Muscle of leg (tissue), 16 donors: ENCODE measurements at places on chromosomes 2 and 18. TPM values are rescaled to one million over a fixed set of nuclear protein-coding genes. Genes with fewer than 3 reads are reported as not detected.

THUMPD2 gene
- polyA plus RNA-seq, result 17.9 TPM

AQP4 gene
- 0.15 TPM for polyA plus RNA-seq

MAPK4 gene
- 9.6 TPM for polyA plus RNA-seq

PLCL1 gene
- 11.0 TPM for polyA plus RNA-seq

MBOAT2 gene
- 85.5 TPM for polyA plus RNA-seq

ESPNL gene
- 0.97 TPM for polyA plus RNA-seq

SERPINB2 gene
- 1.2 TPM for polyA plus RNA-seq

CFC1 gene
- not detected for polyA plus RNA-seq

DNA sequence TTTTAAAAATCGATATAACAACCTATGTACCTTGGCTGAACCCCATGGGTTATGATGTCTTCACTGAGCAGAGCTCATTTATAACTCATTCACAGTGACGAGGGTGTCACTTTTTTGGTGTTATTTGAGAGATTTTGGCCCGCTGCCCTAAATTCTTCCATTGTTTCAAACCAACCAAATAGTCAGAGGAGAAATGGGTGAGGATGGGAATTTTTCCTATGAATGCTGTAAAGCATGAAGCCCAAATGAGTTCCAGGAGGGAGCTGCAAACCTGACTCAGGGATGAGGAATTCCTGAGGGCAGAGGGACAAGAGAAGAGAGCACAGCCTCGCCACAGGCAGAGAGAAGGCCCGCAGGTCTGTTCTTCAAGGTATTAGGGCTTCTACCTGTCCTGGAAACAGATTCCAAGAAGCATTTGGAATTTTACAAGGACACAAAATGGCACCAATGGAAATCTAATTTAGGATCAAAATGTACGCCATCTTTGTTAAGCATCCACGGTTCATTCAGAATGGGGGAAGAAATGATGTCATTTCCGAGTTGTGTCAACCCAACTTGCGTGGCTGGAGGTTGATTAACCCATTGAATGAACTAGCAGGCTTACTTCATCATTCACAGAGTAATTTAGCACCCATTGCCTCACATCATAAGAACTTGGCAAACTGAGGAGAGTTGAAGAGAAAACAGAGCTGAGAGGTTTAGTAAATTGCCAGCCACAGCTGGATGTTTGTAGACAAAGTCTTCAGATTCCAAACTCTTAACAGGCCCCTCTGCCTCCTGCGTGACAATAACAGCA is 133.5 kb downstream of the LAMA3 start:
- no peaks in the 10 kb centered on the region for H3K27me3 ChIP-seq
- H3K4me3 ChIP-seq, result no peak overlapping the region
- no peaks in the 10 kb centered on the region for H3K4me1 ChIP-seq
- no peak overlapping the region for H3K27ac ChIP-seq
- H3K36me3 ChIP-seq, result no peaks in the 10 kb centered on the region
- no peak for DNase-seq

DNA sequence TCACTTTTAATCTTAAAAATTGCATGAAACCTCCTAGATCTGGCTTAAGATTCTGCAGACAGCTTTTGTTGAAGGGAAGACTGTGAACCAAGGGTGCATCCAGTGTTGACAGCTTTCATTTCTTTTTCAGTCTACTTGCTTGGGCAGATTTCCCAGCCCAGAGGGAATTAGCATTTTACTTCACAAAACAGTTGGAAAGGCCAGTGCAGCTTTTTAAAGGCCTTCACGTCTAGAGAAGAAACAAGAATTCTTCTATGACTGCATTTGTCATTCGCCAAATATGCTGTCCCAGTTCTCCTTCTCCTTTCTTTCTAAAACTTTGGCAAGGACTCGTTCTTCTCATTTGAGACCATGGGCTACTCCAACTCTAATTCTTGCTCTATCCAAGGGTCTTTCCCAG is 17.4 kb downstream of the NTSR2 start:
- no peak overlapping the region for H3K27ac ChIP-seq
- no peaks in the 10 kb centered on the region for H3K4me1 ChIP-seq
- H3K36me3 ChIP-seq, result no peaks in the 10 kb centered on the region
- no peaks in the 10 kb centered on the region for H3K27me3 ChIP-seq

DNA sequence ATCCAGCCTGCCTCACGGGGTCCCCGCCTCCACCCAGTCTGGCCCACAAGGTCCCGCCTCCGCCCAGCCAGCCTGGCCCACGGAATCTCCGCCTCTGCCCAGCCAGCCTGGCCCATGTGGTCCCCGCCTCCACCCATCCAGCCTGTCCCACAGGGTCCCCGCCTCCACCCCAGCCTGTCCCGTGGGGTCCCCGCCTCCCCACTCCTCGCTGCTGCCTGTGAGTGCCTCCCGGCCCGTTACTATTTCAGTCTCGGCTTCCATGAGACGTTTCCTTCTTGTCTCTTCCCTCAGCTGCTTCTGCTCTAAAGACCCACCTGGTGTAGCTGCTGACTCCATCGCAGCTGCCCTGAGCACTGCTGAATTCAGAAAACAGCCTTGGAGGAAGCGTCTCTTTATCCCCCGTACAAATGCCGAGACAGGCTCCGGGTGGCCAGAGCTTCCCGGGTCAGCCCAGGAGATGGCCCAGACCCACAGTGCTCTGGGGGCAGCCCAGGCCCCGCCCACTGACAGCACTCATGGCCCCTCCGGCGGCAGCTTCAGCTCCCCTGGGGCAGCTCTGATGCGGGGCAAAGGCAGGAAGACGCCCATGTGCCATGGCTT is 69.8 kb downstream of the NFATC1 start:
- H3K27me3 ChIP-seq, result no peaks in the 10 kb centered on the region
- H3K4me1 ChIP-seq, result peaks cover 32% of the 10 kb centered on the region
- H3K4me3 ChIP-seq, result no peak overlapping the region
- H3K27ac ChIP-seq, result peak overlapping the region; percentile 77
- H3K36me3 ChIP-seq, result peaks cover 40% of the 10 kb centered on the region
- peak; percentile 74 for DNase-seq

- H3K36me3 ChIP-seq, result no peaks in the 10 kb centered on the region
- H3K27me3 ChIP-seq, result no peaks in the 10 kb centered on the region
- H3K4me3 ChIP-seq, result no peak overlapping the region
- peaks cover 2% of the 10 kb centered on the region for H3K4me1 ChIP-seq
These were observed 14.7 kb downstream of the LINC00305 start for GRCh38 chr18:64134044-64134747.

GRCh38 chr2:129927696-129928095 is 51.8 kb upstream of the RAB6C start:
- H3K4me1 ChIP-seq, result peaks cover 29% of the 10 kb centered on the region
- no peak overlapping the region for H3K4me3 ChIP-seq
- peaks cover 12% of the 10 kb centered on the region for H3K27me3 ChIP-seq
- no peaks in the 10 kb centered on the region for H3K36me3 ChIP-seq
- H3K27ac ChIP-seq, result no peak overlapping the region
- no peak for DNase-seq

GRCh38 chr2:206958261-206958660 is 18.9 kb downstream of the CPO start:
- peaks cover 3% of the 10 kb centered on the region for H3K4me1 ChIP-seq
- H3K4me3 ChIP-seq, result no peak overlapping the region
- H3K36me3 ChIP-seq, result no peaks in the 10 kb centered on the region

DNA sequence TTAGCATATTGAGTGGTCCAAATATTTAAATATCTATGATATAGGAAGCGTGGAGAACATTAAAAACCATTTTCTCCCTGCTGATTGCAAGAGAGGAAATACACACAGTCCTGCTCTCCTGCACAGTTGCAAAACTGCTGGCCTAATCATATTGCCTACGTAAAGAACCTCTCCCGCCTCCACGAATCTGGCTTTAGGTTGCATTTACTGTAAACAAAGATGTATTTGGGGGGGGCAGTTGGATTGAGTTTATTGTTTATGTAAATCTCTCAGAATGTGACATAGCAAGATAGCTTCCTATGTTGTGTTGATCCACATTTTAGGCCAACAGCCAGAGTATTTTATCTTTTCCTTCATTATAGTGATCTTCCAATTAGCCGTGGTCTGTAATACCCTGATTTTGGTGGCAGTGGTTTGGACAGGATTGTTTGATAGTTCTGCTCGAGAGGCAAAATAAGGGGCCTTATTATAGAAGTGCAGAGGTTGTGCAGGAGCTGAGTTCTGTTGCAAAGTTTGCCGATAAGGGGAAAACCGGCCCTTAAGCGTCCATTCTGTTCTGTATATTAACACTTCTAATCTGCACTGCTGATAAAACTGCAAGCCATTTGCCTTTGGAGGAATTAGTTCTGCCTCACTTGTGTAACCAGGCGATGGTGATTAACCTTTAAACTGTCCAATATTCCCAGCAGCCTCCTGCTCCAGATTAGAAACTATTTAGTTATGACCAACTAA is 101.6 kb upstream of the SIX3 start:
- H3K4me3 ChIP-seq, result no peak overlapping the region
- no peaks in the 10 kb centered on the region for H3K36me3 ChIP-seq
- peaks cover 7% of the 10 kb centered on the region for H3K27me3 ChIP-seq
- no peak for DNase-seq
- no peaks in the 10 kb centered on the region for H3K4me1 ChIP-seq

DNA sequence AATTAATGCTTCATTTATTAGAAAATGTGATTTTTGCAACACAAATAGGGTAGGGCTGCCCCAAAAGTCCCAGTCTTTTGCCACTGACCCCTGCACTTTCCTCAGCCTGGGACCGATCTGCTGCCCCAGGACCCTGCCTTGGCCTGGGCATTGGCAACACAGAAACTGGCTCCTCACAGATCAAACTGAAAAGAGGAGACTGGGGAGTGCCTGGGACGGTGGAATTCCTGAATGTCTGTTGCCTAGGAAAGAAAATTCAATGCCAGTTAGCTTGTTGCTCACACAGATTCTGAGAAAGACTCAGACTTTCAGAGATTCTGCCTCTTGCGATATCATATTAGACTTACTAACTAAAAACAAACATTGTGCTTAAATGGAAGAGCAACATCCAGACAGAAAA is 211.2 kb downstream of the VAPA start:
- peaks cover 40% of the 10 kb centered on the region for H3K4me1 ChIP-seq
- no peak for DNase-seq
- H3K27ac ChIP-seq, result no peak overlapping the region
- no peak overlapping the region for H3K4me3 ChIP-seq
- H3K27me3 ChIP-seq, result no peaks in the 10 kb centered on the region

DNA sequence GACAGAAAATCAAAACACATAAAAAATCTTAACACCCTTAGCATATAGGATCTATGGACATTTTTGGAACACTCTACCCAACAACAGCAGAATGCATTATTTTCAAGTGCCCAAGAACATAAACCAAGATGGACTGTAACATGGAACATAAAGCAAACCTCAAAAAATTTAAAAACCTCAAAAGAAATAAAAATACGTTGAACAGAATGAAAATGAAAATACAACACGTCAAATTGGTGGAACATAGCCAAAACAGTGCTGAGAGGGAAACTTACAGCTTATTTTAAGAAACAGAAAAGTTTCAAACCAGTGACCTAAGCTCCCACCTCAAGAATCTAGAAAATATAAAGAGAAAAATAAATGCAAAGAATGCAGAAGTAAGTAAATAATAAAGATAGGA is 58.3 kb upstream of the BCL2L11 start:
- H3K27me3 ChIP-seq, result no peaks in the 10 kb centered on the region
- no peaks in the 10 kb centered on the region for H3K4me1 ChIP-seq
- no peak for DNase-seq
- no peak overlapping the region for H3K27ac ChIP-seq
- H3K36me3 ChIP-seq, result no peaks in the 10 kb centered on the region
- H3K4me3 ChIP-seq, result no peak overlapping the region

- H3K4me1 ChIP-seq, result peaks cover 12% of the 10 kb centered on the region
- no peak overlapping the region for H3K4me3 ChIP-seq
- no peaks in the 10 kb centered on the region for H3K36me3 ChIP-seq
- no peak overlapping the region for H3K27ac ChIP-seq
These were observed 3.2 kb downstream of the LYPD6 start for GRCh38 chr2:149333636-149334035.

DNA sequence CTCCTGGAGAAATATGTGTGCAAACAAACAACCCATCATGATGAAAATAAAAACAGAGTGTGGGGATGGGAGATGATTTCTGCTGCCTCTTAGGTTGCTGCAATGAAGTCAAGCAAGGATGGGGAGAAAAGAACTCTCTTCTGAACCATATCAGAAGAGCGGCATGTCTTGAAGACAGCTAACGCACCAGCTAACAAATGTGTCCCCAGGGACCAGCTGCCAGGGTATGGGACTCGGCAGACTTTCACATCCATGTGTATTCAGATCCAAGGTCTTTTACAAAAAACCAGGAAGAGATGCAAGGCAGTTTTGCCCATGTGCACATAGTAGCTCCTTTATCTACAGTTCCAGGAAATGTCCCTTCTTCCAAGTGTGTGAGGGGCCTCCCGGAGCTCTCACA is 125.4 kb downstream of the CLIP4 start:
- no peak for DNase-seq
- peaks cover 11% of the 10 kb centered on the region for H3K27me3 ChIP-seq
- H3K4me1 ChIP-seq, result no peaks in the 10 kb centered on the region
- H3K36me3 ChIP-seq, result no peaks in the 10 kb centered on the region
- no peak overlapping the region for H3K27ac ChIP-seq
- H3K4me3 ChIP-seq, result no peak overlapping the region

DNA sequence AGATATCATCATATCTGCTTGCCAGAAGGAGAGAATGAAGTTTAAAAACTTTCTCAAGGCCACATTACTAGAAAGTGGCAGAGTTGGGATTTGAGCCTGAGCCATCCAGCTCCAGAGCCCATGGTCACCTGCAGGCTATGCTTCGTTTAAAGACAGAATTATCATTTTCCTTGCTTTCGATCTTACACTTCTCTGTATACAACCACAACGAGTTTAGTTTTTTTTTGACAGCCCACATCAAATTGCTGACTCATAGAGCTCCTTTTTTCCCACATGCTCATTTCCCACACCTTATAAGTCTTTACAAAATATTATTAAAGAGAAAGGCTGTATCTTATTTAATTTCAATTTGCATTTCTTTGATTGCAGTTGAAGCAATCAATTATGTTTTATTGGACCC is 6.5 kb downstream of the PLEK start:
- H3K36me3 ChIP-seq, result no peaks in the 10 kb centered on the region
- H3K27me3 ChIP-seq, result no peaks in the 10 kb centered on the region
- DNase-seq, result no peak
- H3K4me1 ChIP-seq, result no peaks in the 10 kb centered on the region
- H3K27ac ChIP-seq, result no peak overlapping the region
- no peak overlapping the region for H3K4me3 ChIP-seq

DNA sequence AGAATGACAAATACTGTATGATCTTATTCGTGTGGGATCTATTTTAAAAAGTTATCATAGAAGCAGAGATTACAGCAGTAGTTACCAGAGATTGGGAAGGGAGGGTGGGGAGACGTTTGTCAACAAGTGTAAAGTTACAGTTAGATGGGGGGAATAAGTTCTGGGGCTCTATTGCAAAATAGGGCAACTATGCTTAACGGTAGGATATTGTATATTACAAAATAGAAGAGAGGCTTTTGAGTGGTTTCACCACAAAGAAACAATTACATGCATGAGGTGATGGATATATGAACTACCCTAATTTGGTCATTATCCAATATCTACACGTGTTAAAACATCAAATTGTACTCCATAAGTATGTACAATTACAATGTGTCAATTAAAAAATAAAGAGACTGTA is 123.4 kb upstream of the NOSTRIN start:
- H3K27ac ChIP-seq, result no peak overlapping the region
- no peaks in the 10 kb centered on the region for H3K36me3 ChIP-seq
- no peak for DNase-seq
- H3K4me3 ChIP-seq, result no peak overlapping the region
- H3K27me3 ChIP-seq, result no peaks in the 10 kb centered on the region
- no peaks in the 10 kb centered on the region for H3K4me1 ChIP-seq

GRCh38 chr2:217707131-217707611 is 295.6 kb downstream of the TNS1 start:
- DNase-seq, result peak; percentile 88
- no peak overlapping the region for H3K4me3 ChIP-seq
- H3K4me1 ChIP-seq, result peaks cover 29% of the 10 kb centered on the region
